Jurkat, Clone E6-1 (cell line): ENCODE measurements at places on chromosomes 16 and 17.
A peak's percentile ranks its signal among the peaks of the same experiment; 100 is the strongest.

GRCh38 chr16:24635900-24636610 is 93.4 kb upstream of the TNRC6A start:
- DNase-seq: no peak

- no peak for DNase-seq
Observed at GRCh38 chr17:75722076-75722475, 817 bp downstream of the ITGB4 start.

GRCh38 chr17:41676058-41676419 is 12.6 kb upstream of the EIF1 start:
- no peak for DNase-seq

GRCh38 chr17:10059684-10060211 is 138.7 kb downstream of the GAS7 start:
- no peak for DNase-seq

GRCh38 chr17:31216031-31216751 is 80.8 kb downstream of the OMG start:
- peak; percentile 44 for DNase-seq

GRCh38 chr16:27097800-27098230 is 31.1 kb downstream of the C16orf82 start:
- DNase-seq: no peak

GRCh38 chr17:70158591-70158990 is 10.7 kb upstream of the KCNJ2 start:
- DNase-seq: no peak

DNA sequence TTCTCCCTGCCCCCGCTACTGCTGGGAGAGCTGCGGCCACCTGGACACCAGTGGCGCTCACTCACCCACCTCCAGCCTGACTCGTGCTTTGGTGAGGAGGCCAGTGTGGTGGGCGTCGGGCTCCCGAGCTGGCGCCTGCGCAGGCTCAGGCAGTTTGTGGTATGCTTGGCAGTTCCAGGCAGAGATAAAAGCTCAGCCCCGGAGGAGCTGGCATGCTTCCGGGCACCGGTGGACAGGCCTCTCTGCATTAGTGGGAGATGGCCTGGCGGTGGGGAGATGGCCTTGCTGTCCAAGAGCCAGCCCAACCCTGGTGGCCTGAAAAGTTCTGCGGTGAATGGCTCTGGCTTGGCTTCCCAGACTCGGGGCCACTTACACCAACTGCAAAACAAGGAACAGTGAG is 4.1 kb downstream of the ADGRG1 start:
- no peak for DNase-seq

DNA sequence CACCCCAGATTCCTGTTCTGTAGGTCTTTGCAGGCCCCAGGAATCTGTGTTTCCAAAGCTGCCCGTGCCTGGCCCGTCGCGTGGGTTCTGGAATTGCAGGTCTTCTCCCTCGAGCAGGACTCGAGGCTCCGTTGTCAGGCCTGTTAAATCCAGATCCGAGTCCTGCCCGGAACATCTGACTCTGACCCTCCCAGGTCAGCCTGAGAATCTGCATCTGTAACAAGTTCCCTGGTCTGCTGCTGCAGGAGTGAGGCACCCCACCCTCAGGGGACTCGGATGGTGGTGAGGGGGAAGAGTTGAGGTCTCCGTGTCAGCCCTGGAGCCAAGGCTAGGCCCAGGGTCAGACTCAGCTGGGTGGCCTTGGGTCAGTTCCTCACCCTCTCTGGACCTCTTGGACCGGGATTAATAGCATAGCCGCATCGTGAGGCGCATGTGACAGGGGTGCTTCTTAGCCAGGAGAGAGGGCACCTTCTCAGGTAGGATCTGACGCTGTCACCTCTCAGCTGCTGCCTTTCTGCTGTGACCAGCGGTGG is 8.8 kb downstream of the SPIRE2 start:
- DNase-seq: no peak

- no peak for DNase-seq
Observed at GRCh38 chr16:57949013-57949412, 21.9 kb downstream of the CNGB1 start.

DNA sequence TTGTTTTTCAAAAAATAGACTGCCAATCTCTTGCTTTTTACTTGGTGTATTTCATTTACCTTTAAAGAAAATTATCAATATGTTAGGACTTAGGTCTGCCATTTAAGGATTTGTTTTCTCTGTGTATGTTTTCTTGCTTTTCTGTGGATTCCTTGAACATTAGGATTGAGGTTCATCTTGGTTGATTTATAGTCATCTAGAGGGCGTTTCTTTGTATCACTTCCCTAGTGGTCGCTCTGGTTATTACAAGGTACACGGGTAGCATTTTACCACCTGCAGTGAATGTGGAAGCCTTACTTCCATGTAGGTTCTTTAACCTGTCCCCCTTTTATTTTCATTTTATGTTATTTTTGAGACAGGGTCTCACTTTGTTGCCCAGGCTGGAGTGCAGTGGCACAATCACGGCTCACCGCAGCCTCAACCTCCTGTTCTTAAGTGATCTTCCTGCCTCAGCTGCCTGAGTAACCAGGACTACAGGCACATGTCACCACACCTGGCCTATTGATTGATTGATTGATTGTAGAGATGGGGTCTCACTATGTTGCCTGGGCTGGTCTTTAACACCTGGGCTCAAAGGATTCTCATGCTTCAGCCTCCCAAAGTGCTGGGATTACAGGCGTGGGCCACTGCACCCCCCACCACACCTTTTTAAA is 35.2 kb upstream of the CBX4 start:
- peak; percentile 66 for DNase-seq

DNA sequence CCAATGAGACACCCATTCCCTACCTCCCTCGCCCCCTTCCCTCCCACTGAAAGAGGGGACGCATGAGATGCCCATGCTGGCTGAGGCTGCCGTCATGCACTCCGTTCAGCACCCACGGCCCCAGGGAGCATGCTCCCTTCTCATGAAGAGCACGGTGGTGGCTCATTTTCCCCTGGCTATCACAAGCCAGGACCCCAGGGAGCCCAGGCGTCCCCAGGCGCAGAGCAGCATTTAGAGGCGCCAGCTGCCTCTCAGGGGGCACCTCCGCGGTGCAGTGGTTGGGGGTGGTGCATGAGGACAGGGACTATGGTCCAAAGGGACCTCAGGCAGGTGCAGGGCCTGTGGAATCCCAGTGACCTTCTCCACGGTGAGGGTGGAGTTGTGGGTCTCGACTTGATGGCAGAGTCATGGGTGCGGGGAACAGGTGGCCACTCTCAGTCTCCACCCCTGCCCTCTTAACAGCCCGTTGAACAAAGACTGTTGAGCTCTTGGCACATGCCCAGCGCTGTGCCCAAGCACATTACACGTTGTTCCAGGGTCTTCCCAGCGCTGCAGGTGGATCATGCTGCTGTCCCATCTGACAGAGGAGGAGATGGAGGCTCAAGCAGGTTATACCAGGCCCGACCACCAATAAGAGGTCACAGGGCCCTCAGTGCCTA is 13.6 kb downstream of the KIF19 start:
- no peak for DNase-seq

GRCh38 chr17:77885678-77886386 is 72.7 kb upstream of the TNRC6C start:
- DNase-seq: no peak

- DNase-seq: no peak
Observed at GRCh38 chr17:65145743-65146142, 8.6 kb downstream of the RGS9 start.

GRCh38 chr16:75640598-75640997 is 6.9 kb downstream of the KARS1 start:
- no peak for DNase-seq

GRCh38 chr16:12091569-12092543 is 115.3 kb downstream of the SNX29 start:
- no peak for DNase-seq

GRCh38 chr16:74033441-74033995 is 263.1 kb upstream of the PSMD7 start:
- DNase-seq: no peak

DNA sequence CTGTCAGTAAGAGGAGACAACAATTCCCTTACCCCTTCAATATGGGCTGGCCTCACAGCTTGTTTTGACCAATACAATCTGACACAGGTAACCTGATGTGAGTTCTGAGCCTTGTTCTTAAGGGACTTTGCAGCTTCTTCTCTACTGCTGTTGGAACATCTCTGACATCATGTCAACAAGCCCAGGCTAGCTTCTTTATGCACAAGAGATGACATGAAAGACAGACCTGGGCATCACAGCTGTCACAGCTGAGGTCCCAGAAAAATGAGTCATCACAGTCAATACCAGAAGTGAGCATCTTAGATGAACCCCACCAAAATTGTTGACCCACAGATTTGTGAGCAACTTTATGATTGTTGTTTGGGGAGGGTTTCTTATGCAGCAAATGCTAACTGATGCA is 431.7 kb upstream of the PSMD7 start:
- DNase-seq: no peak

GRCh38 chr16:38941-39892 is 14.2 kb downstream of the POLR3K start:
- peak; percentile 62 for DNase-seq

- no peak for DNase-seq
Observed at GRCh38 chr17:29063992-29064391, 21.1 kb downstream of the PIPOX start.

GRCh38 chr17:10556301-10557005 is 7.0 kb upstream of the MYH2 start:
- no peak for DNase-seq

DNA sequence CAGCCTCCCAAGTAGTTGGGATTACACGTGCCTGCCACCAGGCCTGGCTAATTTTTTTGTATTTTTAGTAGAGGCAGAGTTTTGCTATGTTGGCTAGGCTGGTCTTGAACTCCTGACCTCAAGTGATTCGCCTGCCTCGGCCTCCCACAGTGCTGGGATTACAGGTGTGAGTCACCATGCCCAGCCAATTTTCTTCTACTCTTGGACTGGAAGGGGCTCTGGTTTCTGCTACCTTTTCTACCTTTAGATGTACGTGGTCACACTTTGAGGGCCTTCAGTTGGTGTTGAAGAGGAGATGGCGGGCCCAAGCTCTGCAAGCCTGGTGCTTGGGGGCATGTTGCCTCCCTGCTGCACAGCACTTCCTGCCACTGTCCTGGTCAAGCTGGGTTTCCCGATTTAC is 173.6 kb downstream of the PRKCA start:
- DNase-seq: no peak

DNA sequence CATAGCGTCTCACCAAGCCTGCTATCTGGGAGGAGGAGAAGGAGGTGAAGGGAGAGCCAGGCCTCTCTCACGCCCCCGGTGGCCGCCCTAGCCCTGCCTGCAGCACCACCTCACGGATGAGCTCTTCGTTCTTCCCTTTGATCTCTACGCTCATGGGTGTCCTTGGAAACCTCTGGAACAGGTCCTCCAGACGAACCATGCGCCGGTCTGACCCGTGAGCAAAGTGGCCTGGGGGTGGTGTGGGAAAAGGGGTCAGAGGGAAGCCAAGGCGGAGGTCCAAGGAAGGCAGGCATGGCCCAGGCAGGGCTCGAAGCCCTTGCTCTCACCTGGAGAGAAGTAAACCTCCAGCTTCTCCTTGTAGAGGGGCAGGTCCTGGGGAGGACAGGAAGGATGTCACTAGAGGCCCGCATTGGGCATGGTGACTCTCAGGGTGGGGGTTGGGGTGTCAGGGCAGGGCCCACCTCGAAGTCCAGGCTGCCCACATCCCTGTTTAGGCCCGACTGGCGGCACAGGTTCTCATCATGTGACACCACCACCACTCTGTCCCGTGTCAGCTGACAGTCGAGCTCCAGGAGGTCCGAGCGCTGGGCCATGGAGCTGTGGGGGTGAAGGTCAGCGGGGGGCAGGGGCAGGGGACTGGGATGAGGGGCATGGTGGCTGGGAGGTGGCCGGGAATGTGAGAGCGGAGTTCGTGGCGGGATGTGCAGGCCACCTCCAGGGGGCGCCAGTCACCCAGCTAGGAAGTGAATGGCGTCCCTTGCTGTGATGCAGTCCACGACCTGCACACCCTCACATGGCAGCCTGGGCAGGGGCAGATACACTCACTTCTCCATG is 923 bp downstream of the GDPD3 start:
- DNase-seq: peak; percentile 63

DNA sequence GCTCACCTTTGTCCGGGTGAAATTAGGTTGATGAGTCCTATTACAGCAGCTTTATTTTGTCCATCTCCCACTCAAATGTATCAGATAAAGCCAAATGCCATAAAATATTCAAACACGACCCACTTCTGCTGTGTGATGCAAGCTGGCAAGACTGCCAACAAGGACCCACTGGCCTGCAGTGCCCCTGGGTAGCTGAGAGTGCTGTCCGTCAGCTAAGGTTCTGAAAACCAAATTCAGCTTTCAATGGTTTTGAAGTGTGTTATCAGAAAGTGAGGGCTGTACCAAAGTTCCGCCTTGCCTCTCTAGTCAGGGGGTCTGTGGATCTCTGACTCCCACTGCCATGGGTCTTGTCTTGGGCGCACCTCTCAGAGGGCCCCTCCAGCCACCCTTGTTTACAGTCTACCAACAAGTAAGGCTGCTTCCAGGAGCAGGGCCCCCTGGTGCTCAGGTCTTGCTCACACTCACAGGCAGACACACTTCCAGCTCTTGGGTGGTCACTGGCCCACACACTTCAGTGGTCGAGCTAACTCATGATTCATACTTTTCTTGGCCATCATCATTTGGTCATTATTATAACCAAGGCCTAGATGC is 10.5 kb upstream of the CCDC182 start:
- no peak for DNase-seq

DNA sequence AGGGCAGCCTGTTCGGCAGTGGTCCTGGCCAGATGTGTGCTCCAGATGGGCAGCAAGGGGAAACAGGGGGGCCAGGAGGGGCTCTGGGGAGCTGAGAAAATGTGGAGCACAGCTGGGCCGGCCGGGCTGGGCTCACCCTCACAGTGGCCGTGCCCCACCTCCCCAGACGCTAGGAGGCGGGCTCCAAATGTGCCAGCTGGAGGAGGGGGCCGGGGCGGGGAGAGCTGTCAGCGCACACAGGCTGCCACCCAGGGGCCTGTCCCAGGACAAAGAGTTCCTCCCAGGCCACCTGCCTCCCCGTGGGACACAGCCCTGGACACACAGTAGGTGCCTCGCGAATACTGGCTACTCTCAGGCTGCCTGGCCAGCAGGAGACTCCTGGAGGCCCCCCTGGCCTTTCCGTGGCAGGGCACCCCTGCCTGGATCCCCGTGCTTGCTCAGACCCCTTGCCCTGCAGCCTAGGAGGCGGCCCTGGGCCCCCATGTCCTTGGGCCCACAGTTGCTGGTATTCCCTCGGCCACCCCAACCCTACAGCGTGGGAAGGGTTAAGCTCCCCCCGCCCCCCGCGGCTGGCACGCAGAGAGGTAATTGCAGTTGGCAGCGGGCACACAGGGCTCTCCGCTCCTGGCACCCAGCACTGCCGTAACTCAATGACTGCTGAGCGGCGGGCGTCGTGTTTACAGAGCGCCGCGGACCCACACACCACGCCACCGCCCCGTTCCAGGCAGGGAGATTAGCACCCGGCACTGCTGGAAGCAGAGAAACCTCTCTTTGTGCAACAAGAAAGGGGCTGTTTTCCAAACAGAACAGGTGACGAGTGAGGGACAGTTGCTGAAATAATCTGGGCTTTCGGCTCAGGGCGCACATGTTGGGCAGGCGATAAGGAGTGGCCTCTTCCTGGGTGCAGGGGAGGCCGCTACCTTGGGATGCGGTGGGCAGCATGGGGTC is 32.2 kb downstream of the BAHCC1 start:
- DNase-seq: peak; percentile 57
